SK-N-DZ (cell line): ENCODE measurements at places on chromosomes 3 and 15.

- DNase-seq = no peak
These were observed 51.7 kb upstream of the SLC4A7 start for GRCh38 chr3:27535809-27536392.

DNA sequence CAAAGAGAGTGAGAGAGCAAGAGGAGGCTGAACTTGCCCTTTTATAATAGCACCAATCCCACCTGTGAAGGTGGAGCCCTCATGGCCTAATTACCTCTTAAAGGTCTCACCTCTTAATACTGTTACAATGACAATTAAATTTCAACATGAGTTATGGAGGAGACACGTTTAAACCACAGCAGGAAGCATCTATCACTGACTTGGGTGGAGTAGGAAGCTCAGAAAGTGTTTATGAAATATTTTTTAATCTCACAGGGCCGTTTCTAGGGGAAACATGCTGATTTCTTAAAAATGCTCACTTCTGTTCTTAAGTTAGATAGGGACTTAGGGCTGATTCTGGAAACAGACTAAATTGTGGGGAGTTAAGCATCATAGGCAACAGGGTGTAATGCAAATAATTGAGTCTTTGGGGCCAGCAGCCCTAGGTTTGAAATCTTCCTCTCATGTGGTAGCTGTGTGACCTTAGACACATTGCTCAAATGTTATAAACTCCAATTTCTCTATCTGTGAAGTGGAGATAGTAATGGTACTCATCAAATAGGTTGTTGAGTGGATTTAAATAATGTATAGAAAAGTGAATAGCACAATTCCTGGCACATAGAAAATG is 133.3 kb upstream of the KLHL25 start:
- DNase-seq = no peak

GRCh38 chr15:70587896-70588567 is 175.3 kb downstream of the UACA start:
- DNase-seq = no peak

GRCh38 chr3:132964266-132964665 is 73.9 kb upstream of the TMEM108 start:
- no peak for DNase-seq

- no peak for DNase-seq
These were observed 47.7 kb upstream of the C2CD4B start for GRCh38 chr15:62212741-62213140.
